ENCODE measurements at places on chromosomes 1 and 21.

DNA sequence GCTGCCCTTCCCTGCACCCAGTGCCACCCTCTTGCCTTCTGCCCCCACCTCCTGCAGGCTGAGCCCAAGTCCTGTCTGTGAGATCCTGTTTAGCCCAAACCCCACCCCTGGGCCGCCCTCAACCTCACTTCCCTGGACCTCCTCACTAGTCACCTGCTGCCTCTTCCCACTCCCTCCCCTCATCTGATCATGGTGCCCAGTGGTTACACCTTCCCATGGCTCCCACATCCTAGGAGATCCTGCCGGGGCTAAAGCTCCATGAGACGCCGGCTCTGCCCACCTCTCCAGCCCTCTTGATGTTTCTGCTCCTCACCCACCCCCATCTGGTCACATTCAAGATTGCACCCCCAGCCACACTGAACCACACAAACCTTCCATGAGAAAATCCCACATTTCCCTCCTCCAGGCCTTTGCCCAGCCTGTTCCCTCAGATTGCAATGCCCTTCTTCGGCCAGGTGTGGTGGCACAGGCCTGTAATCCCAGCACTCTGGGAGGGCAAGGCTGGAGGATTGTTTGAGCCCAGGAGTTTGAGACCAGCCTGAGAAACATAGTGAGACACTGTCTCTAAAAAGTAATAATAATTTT, 17.0 kb downstream of the TTC39A start:
- DNase-seq = no peak

DNA sequence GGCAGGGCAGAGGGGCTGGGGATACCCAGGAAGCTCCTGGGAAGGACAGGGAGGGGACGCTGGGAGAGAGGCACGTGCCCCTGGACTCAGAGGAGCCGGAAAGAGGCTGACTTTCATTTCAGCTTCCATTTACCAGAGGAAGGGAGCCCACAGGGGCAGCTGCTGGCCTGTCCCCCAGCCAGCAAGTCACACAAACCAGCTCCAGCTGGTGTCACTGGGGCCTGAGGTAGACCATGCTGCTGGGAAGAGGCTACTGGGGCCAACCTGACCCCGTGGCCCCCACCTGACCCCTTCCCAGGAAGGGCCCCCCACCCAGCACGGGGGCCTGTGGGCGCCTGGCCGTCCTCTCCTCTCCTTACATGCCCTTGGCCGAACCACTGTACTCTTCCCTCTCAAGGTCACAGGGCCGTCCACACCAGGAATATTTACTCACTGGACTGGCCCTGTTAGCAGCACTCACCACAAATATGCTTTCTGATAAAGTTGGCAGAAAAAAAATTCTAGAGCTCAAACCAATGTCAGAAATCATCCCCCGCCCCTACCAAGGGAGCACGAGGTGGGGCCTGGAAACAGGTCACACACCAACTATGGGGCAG, 110.5 kb downstream of the CASZ1 start:
- DNase-seq = no peak

- DNase-seq = no peak
These were observed 129.5 kb downstream of the TENT5C start for GRCh38 chr1:117735045-117735992.

- DNase-seq = no peak
These were observed 1.4 kb downstream of the DVL1 start for GRCh38 chr1:1347663-1348419.

GRCh38 chr1:25866288-25866687, 7.0 kb upstream of the AUNIP start:
- DNase-seq = no peak

- no peak for DNase-seq
These were observed 48.9 kb downstream of the CHML start for GRCh38 chr1:241591317-241591716.

GRCh38 chr1:17437260-17437579, 2.3 kb downstream of the RCC2 start:
- DNase-seq = no peak

DNA sequence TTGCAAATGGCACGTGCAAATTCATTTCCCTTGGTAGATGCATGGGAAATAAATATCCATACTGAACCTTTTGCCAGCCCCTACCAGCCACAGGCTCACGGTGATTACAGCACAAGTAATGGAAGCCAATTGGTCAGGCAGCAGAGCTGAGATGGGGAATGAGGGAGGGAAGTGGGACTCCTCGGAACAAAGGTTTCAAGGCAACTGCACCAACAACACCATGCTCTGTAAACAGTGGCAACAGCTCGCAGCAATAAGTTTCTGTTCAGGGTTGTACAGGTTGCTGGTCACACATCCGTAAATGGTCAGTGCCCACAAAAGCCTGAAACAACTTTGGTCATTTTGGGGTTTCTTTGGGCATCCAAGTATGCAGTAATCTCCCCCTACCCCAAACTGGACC, 62.7 kb upstream of the LPGAT1 start:
- DNase-seq = no peak

GRCh38 chr1:167578939-167579521, 25.5 kb upstream of the CREG1 start:
- no peak for DNase-seq

DNA sequence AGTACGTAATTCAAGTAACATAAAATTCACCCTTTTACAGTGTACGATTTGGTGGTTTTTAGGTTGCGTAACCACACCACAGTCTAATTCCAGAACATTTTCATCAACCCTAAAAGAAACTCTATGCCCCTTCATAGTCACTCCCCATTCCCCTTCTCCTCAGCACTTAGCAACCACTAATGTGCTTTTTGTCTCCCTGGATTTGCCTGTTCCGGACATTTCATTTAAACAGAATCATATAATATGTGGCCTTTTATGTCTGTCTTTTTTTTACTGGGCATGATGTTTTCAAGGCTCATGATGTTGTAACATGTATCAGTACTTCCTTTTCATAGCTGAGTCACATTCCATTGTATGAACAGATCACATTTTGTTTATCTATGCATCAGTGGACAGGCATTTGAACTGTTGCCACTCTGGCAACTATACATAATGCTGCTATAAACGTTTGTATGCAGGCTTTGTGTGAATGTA, 20.8 kb downstream of the OBSCN start:
- no peak for DNase-seq

- DNase-seq = no peak
These were observed 253.5 kb downstream of the AKT3 start for GRCh38 chr1:243596431-243597062.

- DNase-seq = no peak
These were observed 61.8 kb downstream of the RUNX3 start for GRCh38 chr1:24868016-24868875.
